Dermis microvascular lymphatic vessel endothelial cell (primary cell): ENCODE measurements at places on chromosomes 3 and 15. TPM values are rescaled to one million over a fixed set of nuclear protein-coding genes. Genes with fewer than 3 reads are reported as not detected.

HYAL2 gene
- 384 and 564 TPM in 2 replicates for total RNA-seq

KBTBD13 gene
- not detected in 2 replicates for total RNA-seq

SLCO2A1 gene
- 1.2 and 8.0 TPM in 2 replicates for total RNA-seq

C3orf22 gene
- not detected in 2 replicates for total RNA-seq

TPRG1 gene
- total RNA-seq: under 0.01 and 0.13 TPM in 2 replicates
